ENCODE measurements at places on chromosomes 7 and 10.

DNA sequence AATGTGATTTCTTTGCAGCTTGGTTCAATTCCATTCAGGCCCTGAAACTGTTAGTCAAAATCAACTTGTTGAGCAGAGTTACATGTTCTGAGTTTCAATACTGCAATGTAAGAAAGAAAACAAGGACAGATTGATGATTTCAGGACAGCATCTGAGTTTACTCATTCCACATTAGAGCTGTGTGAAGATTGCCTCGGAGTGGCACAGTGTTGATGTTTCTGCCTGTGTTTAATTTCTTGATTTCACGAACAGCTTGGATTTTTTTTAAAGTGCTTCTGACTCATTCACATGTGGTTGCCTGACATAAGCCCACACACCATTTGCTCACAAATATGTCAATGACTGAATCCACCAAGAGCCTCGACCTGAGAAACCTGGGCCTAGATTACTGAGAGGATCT, 101.2 kb upstream of the PARD3 start:
- DNase-seq = no peak

- DNase-seq = no peak
Observed at GRCh38 chr7:90708841-90709317, 112.8 kb downstream of the CDK14 start.

DNA sequence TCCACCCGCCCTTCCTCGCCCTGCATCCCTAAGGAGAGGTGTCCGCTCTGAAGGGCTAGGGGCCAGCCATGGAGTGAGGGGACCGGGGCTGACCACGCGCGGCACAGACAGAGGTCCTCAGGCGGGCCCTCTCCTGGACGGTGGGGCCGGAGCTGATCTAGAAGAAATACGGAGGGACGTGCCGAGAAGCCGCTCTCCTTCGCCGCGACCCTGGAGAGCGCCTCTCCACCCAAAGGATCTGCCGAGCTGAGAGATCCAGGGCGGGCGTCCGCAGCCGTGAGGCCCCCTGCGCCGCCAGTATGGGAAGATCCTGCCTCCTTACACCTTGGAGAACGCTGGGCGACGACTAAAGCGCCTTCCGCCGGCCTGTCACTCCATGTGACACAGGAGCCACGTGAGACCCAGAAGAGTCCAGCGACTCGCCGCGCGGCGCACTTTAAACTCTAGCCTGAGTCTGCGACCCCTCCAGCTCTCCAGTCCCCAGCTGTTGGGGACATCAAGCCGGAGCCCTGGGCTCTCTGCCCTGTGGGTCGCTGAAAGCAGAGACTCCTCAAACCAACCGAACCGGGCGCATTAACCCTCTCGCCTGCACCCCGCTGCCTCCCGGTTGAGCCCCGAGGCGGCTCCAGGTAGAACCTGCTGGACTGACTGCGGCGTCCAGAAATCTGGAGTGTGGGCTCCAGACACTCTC, 1.5 kb upstream of the SFMBT2 start:
- DNase-seq = no peak

DNA sequence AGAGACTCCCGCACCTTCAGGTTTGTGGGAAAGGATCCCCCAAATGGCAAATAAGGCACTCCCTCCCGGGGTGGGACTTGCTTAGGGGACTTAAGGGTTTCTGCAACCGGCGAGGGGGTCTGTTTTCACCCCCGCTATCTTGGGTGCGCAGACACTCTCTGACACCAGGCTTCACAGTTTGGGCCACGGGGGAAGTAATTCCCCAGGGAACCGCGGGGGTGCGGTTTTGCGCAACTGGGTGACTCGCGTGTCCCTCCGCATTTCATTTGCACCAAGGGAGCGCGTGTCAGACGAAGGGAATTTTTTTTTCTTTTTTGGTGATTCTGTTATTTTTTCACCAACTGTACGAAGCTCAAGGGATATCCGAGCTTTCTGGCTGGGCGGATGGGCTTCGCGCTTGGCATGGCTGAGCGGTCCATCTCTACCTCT, 1.7 kb downstream of the GRM8 start:
- no peak for DNase-seq

- DNase-seq = no peak
Observed at GRCh38 chr10:75476985-75477384, 45.6 kb downstream of the LRMDA start.

GRCh38 chr7:116970238-116970910, 17.1 kb downstream of the ST7 start:
- DNase-seq = no peak

- no peak for DNase-seq
Observed at GRCh38 chr7:128137181-128137580, 103.9 kb upstream of the LEP start.

DNA sequence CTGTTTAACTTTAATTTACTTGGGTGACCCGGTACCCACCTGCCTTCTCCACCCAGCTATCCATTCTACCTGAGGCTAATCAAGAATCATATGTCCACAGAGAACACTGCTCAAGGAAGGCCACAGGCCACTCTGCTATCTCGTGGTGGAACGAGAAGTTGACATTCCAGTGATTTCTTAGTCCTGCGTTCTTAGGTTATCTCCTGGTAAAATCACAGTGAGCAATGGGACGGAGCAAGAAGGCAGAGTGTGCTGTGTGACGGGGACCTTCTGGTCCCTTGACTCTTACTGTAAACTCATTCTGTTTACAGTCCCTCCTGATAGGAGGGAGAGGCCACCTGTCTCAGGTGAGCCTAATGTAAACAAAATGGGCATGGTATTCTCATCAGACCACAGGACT, 256.6 kb downstream of the TNS3 start:
- DNase-seq = no peak

DNA sequence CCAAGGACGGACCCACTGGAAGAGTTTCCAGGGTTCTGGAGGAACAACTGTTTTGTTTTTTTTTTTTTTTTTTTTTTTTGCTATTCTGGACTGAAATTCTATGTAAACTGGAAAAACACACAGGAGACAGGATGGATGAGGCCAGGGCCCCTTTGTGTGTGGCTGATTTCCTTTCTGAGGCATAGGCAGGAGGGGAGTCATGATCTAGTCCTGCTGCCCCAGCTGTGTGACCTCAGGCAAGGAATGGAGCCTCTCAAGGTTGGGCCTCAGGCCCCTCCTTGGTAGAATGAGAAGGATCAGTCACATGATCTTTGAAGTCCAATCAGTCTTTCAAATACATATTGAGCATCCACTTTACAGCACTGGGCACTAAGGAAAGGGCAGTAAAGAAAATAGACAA, 87.6 kb downstream of the SH3PXD2A start:
- no peak for DNase-seq

GRCh38 chr10:86244297-86245014, 122.1 kb downstream of the GRID1 start:
- no peak for DNase-seq

GRCh38 chr10:132688580-132689420, 97.1 kb downstream of the NKX6-2 start:
- DNase-seq = no peak

DNA sequence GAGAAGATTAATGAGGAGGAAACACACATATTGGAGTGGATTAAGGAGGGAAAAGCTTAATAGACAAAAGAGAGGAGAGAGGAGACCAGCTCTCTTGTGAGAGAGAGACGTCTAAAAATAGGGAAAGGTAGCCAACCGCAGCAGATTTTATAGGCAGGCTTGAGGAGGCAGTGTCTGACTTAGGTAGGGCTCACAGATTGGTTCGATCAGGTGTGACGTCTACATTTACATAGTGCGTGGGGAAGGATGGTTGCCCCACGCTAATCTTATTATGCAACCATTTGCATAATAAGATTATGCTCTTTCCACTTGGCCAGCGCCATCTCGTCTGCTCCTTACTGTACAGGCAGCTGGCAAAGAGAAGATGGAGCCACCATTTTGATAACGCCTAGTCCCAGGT, 122.0 kb downstream of the MARCHF5 start:
- no peak for DNase-seq

Measured in activated effector memory CD4-positive, alpha-beta T cell treated with Interleukin-2 at 50 U/mL for 16 hours (primary cell).